ENCODE measurements at places on chromosomes 16 and 17. TPM values are rescaled to one million over a fixed set of nuclear protein-coding genes. Genes with fewer than 3 reads are reported as not detected.

The HS3ST6 gene
- not detected for total RNA-seq

The FA2H gene
- total RNA-seq: 0.15 TPM

The MT1E gene
- 12.2 TPM for total RNA-seq

The AOC3 gene
- total RNA-seq: 2.6 TPM

The MEIOB gene
- 0.52 TPM for total RNA-seq

The ZNF771 gene
- 3.4 TPM for total RNA-seq

The ARL5C gene
- not detected for total RNA-seq

The KRTAP1-5 gene
- not detected for total RNA-seq

- no peak overlapping the region for H3K27ac ChIP-seq
- no peaks in the 10 kb centered on the region for H3K27me3 ChIP-seq
- no peak for DNase-seq
- H3K36me3 ChIP-seq: peaks cover 6% of the 10 kb centered on the region
- H3K4me1 ChIP-seq: peaks cover 3% of the 10 kb centered on the region
- no peak overlapping the region for H3K4me3 ChIP-seq
Observed at GRCh38 chr16:70766658-70767057, 34.3 kb downstream of the VAC14 start.

DNA sequence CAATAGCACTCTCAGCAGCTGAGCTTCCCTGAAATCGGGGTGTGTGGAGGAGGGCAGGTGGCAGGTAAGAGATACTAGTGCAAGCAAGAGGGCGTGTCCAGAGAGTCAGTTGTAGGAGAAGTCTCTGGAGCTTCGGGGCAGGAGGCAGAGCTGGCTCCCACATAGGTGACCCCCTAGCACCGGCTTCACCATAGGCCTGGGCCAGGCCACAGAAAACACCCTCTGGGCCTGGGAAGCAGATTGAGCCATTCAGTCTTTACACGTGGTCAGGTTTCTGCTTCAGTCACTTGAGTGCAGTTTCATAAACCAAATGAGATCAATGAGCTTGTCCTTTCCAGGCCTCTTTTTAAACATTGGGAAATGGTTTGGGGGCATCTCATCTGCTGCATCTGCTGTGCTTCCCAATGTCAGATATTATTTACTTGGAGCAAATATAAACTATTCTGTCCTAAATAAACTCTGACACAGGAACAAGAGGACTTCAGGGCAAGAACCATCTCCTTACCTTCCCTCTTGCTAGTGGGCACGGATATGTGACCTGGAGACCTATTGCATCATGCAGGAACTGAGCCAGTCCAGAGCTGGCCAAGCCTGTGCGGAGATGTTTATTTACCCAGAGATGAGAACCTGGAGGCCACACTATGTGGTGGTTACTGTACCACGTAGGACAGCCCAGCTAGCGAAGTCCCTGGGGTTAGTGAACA is 16.1 kb downstream of the CCR7 start:
- H3K4me1 ChIP-seq: peaks cover 87% of the 10 kb centered on the region
- DNase-seq: peak; percentile 33
- peaks cover 20% of the 10 kb centered on the region for H3K36me3 ChIP-seq
- peak overlapping the region; percentile 17 for H3K27ac ChIP-seq
- no peak overlapping the region for H3K4me3 ChIP-seq
- H3K27me3 ChIP-seq: no peaks in the 10 kb centered on the region

GRCh38 chr17:66018786-66019185 is 173.1 kb downstream of the CEP112 start:
- DNase-seq: no peak
- H3K27ac ChIP-seq: no peak overlapping the region
- H3K27me3 ChIP-seq: peaks cover 7% of the 10 kb centered on the region
- no peaks in the 10 kb centered on the region for H3K4me1 ChIP-seq
- H3K36me3 ChIP-seq: no peaks in the 10 kb centered on the region

DNA sequence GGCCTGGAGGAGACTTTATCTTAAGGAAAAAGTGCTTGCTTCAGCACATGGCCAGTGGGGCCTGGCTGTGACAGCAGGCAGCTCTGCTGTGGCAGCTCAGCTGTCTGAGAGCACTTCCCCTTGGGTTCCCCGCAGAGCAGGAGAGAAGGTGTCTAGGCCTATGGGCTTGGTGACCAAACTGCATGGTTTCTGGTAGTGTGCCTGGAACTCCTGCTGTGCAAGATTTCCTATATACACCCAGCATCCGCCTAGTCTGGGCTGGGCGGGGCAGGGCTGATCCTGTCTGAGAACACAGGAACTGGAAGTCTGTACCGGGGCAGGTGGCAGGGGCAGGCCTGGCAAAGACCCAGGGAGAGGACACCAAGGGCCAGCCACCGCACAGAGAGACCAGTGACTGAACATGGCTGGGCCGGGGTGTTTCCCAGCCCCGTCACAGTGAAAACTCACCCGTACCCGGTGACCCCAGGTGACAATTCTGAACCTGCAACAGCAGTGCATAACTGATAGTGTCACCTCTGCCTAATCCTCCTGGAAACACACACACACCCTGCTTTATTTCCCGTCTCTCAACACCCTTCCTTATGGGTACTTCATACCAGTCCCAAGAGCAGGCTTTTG is 39.3 kb downstream of the CHD9 start:
- no peak overlapping the region for H3K4me3 ChIP-seq
- H3K27ac ChIP-seq: no peak overlapping the region
- peaks cover 2% of the 10 kb centered on the region for H3K27me3 ChIP-seq

DNA sequence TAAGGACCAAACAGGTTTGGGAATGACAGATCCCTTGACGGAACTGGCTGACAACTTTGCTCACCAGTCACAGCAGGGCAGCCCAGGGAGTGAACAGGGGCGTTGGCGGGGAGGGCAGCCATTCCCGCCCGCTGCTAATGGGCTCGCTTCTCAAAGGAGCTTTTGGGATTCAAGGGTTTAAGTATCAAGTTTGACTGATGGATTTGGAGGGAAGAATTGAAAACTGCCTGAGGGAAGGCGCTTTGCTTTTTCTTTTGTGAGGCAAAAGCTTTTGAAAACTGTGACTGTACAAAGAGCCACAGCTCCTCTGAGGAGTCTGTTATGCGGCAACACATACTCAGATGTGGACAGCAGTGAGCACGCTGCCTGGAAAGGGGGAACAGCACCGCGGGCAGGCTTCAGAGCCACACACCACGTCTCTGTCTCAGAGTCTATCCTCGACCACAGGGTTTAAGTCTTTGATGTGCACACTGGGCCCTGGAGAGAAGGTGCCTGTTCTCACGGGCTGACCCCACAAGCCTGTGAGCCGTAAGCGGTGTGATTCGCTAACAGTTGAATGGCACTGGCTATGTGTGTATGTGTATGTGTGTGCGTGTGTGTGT is 79.9 kb upstream of the HSBP1 start:
- peaks cover 4% of the 10 kb centered on the region for H3K27me3 ChIP-seq
- H3K4me3 ChIP-seq: no peak overlapping the region
- H3K36me3 ChIP-seq: no peaks in the 10 kb centered on the region
- no peak overlapping the region for H3K27ac ChIP-seq
- no peak for DNase-seq
- H3K4me1 ChIP-seq: no peaks in the 10 kb centered on the region

DNA sequence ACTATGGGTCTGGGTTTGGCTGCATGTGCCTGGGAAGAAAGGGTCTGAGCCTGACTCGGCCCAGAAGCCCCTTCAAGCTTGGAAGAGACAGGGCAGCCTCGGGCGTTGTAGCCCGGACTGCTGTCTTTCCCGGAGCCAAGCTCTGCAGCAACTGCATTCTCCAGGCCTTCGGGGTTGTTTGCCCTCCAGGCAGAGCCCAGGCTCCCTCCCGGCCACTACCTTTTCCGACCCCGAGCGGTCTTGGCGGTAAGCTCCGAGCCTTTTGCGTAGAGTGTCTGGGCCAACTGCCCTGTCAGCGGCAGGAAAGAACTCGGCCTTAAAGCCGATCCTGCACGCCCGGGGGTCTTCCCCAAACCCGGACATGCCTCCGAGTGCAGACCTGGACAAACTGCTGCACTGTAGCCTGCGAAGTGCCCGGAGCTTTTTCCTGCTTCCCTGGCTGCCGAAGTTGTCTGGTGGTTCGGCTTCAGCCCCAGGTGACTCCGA is 1.3 kb downstream of the LHX1 start:
- peaks cover 77% of the 10 kb centered on the region for H3K27me3 ChIP-seq
- H3K36me3 ChIP-seq: no peaks in the 10 kb centered on the region
- peaks cover 61% of the 10 kb centered on the region for H3K4me1 ChIP-seq
- H3K4me3 ChIP-seq: no peak overlapping the region
- no peak overlapping the region for H3K27ac ChIP-seq

DNA sequence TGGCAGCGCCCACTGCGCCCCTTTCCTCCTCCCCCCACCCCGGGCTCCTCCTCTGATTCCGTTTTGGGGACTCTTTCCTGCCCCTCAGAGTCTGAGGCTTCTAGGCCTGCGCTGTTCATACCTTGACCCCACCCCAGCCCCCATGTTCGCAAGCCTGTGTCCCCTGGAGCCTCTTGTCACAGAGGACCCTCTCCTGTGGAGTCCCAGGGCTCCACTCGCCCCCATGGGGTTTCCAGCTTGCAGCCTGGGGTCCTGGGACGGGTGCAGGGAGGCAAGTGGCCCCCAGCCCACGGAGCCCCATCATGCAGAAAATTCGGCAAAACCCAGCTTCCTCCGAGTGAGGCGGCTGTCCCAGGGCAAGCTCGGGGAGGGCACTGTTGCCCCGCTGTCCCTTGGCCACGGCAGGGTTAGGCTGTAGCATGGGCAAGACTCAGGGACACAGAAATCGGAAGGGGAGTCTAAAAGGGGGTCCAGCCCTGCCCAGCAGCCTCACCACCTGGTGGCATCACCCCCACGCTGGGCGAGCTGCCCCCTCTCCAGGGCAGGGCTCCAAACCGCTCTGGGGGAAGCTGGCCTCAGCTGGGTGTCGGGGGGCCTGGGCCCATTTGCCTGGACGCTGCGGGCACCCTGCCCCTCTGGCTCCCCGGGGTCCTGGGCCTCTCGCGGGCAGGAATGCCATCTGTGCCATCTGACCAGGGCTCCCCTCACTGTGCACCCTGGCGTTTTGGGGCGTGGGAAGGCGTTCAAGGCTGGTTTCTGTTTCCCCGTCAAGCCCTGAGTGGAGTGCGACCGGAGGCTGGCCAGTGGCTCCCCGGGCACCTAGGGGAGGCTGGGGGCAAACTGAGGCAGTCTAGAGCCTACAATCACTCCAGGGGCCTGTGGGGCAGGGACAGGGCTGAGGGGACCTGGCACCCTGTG is 11.5 kb upstream of the BAHCC1 start:
- no peaks in the 10 kb centered on the region for H3K36me3 ChIP-seq
- H3K27me3 ChIP-seq: peaks cover 22% of the 10 kb centered on the region
- no peaks in the 10 kb centered on the region for H3K4me1 ChIP-seq
- no peak for DNase-seq

GRCh38 chr16:11349599-11350276 is 4.5 kb downstream of the RMI2 start:
- no peak overlapping the region for H3K4me3 ChIP-seq
- no peaks in the 10 kb centered on the region for H3K27me3 ChIP-seq
- H3K4me1 ChIP-seq: peaks cover 63% of the 10 kb centered on the region
- H3K27ac ChIP-seq: no peak overlapping the region
- no peak for DNase-seq
- peaks cover 39% of the 10 kb centered on the region for H3K36me3 ChIP-seq

GRCh38 chr17:14091367-14091766 is 22.1 kb downstream of the COX10 start:
- H3K27ac ChIP-seq: no peak overlapping the region
- H3K4me3 ChIP-seq: no peak overlapping the region
- no peak for DNase-seq

DNA sequence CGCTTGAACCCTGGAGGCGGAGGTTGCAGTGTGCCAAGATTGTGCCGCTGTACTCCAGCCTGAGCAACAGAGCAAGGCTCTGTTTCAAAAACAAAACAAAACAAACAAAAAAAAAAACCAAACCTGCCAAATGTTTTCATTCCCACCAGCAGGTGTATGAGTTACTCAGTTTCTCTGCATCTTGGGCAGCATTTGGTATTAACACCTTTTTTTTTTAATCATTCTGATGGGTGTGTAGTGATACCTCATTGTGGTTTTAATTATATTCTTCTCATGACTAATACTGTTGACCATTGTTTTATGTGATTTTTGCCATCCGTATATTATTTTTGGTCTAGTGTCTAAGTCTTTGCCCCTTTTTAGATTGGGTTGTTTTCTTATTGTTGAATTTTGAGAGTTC is 15.3 kb downstream of the NFATC3 start:
- H3K4me1 ChIP-seq: peaks cover 76% of the 10 kb centered on the region
- no peak for DNase-seq
- no peak overlapping the region for H3K4me3 ChIP-seq
- no peak overlapping the region for H3K27ac ChIP-seq
- H3K27me3 ChIP-seq: no peaks in the 10 kb centered on the region

GRCh38 chr17:21029036-21029435 is 13.8 kb downstream of the USP22 start:
- peaks cover 76% of the 10 kb centered on the region for H3K4me1 ChIP-seq
- no peaks in the 10 kb centered on the region for H3K27me3 ChIP-seq
- peak overlapping the region; percentile 80 for H3K27ac ChIP-seq
- H3K36me3 ChIP-seq: peaks cover 33% of the 10 kb centered on the region
- DNase-seq: peak; percentile 57

DNA sequence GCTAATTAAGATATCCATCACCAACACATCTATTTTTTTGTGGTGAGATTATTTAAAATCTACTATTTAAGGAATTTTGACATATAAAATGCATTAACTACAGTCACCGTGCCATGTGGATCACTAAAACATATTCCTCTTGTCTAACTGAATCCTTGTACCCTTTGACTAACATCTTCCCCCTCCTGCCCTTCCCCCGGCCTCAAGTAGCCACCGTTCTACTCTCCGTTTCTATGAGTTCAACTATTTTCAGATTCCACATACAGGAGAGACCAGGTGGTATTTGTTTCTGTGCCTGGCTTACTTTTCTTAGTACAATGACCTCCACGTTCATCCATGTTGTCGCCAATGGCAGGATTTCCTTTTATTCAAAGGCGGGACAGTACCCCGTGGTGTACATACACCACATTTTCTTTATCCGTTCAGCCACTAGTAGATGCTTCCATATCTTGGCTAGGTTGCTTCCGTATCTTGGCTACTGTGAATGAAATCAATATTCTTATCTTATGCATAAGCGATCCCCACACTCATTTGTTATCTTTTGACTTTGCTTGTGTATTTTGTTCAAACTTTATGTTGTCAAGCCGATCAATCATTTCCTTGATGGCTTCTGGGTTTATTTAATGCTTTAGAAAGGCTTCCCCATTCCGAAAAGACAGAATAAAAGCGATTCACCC is 134.7 kb downstream of the KCNJ12 start:
- H3K4me3 ChIP-seq: peak overlapping the region; percentile 69
- H3K4me1 ChIP-seq: peaks cover 9% of the 10 kb centered on the region
- no peak for DNase-seq
- H3K27me3 ChIP-seq: peaks cover 30% of the 10 kb centered on the region
- no peak overlapping the region for H3K27ac ChIP-seq

DNA sequence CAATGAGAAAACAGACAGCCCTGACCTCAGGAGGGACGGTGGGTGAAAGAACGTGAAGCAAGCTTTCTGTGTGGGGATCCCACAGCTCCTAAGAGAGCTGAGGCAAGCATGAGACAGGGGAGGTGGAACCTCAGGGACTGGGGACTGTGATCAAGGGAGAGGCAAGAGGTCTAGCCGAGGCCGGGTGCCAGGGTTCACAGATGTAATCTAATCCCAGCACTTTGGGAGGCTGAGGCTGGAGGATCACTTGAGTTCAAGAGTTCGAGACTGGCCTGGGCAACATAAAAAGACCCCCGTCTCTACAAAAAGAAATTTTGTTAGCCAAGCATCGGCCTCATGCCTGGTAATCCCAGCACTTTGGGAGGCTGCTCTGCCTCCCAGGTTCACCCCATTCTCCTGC is 4.5 kb upstream of the ADAM11 start:
- H3K4me3 ChIP-seq: no peak overlapping the region
- no peaks in the 10 kb centered on the region for H3K4me1 ChIP-seq
- peaks cover 17% of the 10 kb centered on the region for H3K27me3 ChIP-seq
- no peak for DNase-seq
- H3K27ac ChIP-seq: no peak overlapping the region
- peaks cover 15% of the 10 kb centered on the region for H3K36me3 ChIP-seq

- DNase-seq: peak; percentile 78
- peaks cover under 1% of the 10 kb centered on the region for H3K36me3 ChIP-seq
- H3K27ac ChIP-seq: no peak overlapping the region
- H3K4me1 ChIP-seq: peaks cover 24% of the 10 kb centered on the region
- H3K4me3 ChIP-seq: no peak overlapping the region
Observed at GRCh38 chr16:87496447-87496801, 3.6 kb upstream of the ZCCHC14 start.
